Right renal pelvis (tissue), 4 donors: ENCODE measurements at places on chromosomes 7 and 10. TPM values are rescaled to one million over a fixed set of nuclear protein-coding genes. Genes with fewer than 3 reads are reported as not detected.
A peak's percentile ranks its signal among the peaks of the same experiment; 100 is the strongest.

Gene SVIL
- 42.1 TPM for polyA plus RNA-seq

Gene MYO1G
- polyA plus RNA-seq = 0.44 TPM

Gene POM121
- 46.1 TPM for polyA plus RNA-seq

Gene ZSCAN25
- 20.5 TPM for polyA plus RNA-seq

Gene LDB3
- 0.96 TPM for polyA plus RNA-seq

DNA sequence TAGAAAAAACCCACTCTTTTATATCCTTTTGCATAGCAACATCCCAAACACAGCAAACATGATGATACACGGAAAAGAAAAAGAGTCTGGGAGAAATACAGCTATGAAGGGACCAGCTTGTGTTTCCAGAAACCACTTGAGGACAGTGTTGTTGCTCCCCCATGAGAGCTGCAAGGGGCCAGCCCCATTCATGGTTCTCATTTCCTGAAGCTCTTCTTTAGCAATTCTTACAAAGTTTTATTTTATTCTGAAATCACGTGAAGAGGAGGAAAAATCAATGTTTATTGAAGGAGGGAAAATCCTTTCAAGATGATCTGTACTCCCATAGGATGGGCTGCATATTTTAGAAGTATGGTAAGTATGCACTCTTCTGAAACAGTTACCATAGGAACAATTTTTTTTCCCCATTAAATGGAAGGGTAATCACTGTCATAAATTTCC is 17.5 kb upstream of the PRTFDC1 start:
- DNase-seq = no peak

- no peak for DNase-seq
Observed at GRCh38 chr7:13290975-13291374, 603.5 kb downstream of the ARL4A start.

DNA sequence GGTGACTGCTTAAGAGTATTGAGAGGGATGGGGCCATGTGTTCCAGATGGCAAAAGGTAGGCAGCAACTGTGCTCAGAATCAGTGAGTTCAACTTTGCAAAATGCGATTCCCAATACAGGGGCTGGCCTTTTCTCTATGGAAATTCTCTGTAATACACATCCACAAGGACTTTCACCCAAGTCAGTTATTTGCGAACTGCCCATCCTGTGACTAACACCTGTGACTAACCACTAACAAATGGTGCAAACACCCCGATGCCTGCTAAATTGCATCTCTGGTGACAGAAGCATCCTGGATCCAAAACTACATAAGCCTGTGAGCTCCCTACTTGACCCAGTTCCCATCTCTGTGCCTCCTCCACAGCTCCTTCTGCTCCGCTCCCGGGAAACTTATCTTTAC is 9.0 kb upstream of the CUZD1 start:
- DNase-seq = no peak

DNA sequence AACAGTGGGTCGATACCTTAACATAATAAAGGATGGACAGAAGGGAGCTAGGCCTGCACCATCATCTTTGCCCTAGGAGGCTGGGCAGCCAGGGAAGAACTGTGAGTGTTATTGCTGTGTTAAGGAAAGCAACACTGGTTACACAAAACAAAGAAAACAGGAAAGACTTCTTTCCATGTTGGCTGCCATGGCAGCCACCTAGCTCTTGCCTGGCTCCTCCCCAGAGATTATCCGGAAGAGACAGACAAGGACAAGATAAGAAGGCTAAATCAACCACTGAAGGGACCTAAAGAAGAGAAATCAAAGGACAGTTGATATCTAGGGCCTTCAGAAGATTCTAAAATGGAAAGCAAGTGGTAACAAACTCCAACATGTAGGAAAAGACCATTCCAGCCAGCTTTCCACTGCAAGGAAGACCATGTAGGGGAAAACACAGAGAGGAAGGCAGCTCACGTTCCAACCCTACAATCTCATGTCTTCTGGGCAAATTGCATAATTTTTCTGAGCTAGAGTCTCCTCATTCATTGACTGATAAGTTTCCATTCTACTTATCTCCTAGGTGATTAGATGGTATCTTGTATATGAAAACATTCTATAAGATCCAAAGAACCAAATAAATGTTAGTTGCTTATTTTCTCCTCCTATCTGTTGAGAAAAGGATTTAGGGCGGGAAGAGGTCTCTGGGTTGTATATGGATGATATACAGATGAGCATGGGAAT is 51.2 kb downstream of the SP8 start:
- DNase-seq = no peak

DNA sequence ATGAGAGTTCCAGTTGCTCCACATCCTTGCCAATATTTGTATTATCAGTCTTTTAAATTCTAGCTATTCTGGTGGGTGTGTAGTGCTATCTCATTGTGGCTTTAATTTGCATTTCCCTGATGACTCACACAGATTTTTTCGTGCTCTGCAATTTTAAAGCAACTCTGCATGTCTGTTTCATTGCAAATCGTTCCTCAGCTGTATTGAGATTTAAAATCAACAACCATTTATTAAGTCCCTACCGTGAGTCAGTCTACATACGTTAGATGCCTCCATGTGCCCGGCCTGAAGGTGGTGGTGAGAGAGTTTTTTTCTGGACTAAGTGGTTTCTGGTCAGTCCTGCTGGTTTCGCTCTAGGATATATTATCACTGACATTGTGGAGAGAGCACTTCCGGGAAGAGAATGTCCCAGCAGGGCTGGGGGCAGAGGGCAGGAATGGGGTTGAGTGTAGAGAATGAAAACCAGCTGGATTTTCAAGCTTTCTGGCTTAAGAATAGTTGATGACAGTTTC is 8.4 kb upstream of the HYCC1 start:
- no peak for DNase-seq

DNA sequence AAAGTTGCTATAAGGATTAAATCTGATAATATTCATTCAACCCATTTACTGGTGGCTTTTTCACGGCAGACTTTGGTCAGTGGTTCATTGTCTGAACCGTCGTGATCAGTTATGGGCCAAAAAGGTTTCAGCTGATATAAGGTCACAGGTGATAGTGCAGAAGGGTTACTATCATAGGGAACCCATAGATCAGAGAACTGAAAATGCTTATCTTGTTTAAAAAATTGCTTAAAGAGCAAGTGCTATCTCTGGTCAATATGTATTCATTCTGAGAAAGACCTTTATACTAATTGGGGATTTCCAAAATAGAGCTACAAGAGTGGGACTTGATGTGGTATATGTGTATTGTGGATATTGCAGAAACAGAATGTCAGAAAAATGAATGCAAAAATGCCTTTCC is 147.8 kb upstream of the SEMA3E start:
- no peak for DNase-seq

GRCh38 chr10:121338206-121338980 is 259.9 kb downstream of the FGFR2 start:
- no peak for DNase-seq

DNA sequence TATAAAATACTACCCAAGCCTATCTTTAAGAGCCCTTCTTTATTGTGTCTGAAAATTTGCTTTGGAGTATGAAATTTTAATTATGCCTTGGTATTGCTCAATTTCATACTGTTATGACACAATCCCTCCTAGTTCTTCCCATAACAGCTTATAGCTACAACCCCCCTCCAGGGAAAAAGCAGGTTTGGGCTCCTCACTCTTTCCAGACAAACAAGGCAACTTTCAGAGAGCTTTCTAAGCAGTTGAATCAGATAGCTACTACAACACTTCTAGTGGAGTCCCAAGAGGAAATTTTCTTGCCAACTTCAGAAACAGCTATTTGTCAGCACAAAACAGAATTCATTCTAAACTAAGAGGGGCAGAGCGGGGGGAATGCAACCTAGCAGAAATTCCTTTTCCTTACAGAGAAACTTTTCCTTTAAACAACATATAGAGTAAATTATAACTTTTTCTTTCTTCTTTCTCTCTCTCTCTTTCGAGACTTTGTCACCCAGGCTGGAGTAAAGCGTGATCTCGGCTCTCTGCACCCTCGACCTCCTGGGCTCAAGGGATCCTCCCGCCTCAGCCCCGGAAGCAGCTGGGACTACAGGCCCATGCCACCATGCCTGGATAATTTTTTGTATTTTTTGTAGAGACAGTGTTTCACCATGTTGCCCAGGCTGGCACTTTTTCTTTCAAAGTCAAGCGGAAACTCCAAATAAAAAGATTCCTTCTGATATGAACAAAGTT is 26.0 kb upstream of the JMJD1C start:
- DNase-seq = peak; percentile 24

DNA sequence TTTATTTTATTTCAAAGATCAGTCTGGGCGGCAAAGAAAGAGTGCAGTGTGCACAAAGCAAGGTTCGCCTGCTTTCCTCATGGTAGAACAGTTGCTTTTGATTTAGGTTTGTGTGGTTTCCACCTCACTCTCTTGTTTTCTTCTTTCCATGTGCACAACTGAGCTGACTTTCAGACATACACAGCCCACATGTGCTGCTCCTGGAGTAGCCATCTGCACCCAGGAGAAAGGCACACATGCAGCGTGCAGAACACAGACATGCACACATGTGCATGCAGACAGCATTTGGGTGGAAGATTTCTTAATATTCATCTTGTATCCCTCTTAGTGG is 302.1 kb downstream of the FZD1 start:
- no peak for DNase-seq

DNA sequence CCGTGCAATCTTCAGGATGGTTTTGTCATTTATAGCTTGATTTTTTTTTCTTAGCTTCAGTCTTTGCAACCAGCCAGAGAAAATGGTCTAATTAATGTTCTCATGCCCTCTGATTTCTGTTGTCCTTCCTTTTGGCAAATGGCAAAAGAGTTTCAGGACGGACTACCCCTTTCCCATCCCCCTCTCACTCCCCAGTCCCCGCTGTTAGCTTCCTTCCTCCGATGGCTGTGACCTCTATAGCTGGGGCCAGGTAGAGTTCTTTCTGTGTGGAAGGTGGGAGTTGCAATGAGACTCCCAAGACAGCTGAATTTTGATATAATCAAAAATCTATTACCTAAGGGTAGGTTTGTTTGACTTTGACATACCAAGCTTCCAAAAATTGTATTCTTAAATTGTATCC is 362.0 kb downstream of the PAXIP1 start:
- no peak for DNase-seq

DNA sequence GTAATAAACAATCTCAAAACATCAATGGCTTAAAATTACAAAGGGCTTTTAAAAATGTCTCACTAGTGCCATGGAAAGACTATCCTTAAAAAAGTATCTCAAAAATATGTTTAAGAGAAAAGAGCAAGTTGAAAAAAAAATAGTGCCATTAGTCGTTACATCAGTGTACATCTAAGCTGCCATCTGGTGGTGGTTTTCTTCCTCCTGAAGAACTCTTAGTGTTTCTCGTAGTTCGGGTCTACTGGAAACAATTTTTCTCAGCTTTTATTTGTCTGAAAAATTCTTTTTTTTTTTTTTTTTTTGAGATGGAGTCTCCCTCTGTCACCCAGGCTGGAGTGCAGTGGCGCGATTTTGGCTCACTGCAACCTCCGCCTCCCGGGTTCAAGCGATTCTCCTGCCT is 5.9 kb upstream of the GARIN1A start:
- no peak for DNase-seq

GRCh38 chr10:90378524-90379076 is 479.2 kb downstream of the HTR7 start:
- DNase-seq = no peak

DNA sequence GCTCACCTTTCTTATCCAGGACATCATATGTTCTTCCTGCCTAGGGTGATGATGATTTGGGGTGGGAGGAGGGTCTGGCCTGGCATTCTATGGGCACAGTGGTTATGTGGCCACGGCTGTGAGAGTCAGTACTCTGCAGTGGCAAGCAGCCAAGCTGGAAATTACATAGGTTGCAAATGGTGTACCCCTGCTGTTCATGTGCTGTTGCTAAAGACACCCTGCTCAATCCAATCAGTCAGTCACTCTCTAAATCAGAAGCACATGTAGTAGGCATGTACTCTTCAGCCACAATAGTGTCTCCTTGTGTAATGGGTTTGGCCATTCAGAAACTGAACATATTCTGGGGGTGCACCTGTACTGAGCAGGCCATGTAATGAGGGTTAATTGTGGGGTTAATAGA is 449.1 kb upstream of the ANKRD30A start:
- DNase-seq = no peak
